ENCODE measurements at places on chromosomes 1 and 21.

DNA sequence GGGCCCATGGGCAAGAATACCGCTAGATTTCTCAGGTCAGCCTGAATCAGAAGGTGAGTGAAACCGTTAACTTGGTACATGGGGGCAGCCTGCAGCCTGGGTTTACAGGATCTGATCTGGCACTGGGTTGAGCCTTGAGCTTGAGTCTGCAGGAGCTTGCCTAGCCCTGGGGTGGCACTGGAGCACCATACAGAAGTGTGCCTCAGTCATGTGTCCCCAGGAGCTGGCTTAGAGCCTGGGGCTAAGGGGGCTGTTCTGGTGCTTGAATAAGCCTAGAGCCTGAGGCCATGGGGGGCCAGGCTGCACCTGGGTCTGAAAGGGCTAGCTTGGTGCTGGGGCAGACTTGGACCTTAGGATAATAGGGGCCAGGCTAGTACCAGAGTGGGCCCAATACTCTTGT lies 457.2 kb upstream of the PBX1 start:
- DNase-seq = no peak

- DNase-seq = no peak
Measured at GRCh38 chr1:13836631-13837030, 136.6 kb downstream of the PRDM2 start.

- DNase-seq = no peak
Measured at GRCh38 chr1:98077691-98078090, 156.9 kb upstream of the DPYD start.

GRCh38 chr1:8061210-8061609 lies 35.1 kb upstream of the ERRFI1 start:
- DNase-seq = peak; percentile 95

DNA sequence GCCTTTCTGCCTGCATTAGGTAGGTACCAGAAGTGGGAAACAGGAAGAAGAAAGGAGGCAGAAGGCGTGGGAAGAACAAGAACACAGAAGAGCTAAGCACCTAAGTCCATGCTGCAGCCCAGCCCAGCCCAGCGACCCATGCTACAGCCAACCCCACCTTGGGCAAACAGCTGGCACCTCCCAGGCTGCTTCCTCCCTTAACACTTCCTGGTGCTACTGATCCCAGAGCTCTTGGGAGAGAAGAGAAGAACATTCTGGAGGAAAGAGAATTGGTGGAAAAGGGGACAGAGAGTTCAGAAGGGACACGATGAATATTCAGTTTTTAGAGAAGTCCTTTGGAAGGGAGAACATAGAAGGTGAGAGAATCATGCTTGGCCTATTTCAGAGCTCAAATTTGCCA lies 28.5 kb downstream of the PLEKHA6 start:
- DNase-seq = no peak

GRCh38 chr1:173682184-173682583 lies 12.5 kb upstream of the ANKRD45 start:
- DNase-seq = no peak

DNA sequence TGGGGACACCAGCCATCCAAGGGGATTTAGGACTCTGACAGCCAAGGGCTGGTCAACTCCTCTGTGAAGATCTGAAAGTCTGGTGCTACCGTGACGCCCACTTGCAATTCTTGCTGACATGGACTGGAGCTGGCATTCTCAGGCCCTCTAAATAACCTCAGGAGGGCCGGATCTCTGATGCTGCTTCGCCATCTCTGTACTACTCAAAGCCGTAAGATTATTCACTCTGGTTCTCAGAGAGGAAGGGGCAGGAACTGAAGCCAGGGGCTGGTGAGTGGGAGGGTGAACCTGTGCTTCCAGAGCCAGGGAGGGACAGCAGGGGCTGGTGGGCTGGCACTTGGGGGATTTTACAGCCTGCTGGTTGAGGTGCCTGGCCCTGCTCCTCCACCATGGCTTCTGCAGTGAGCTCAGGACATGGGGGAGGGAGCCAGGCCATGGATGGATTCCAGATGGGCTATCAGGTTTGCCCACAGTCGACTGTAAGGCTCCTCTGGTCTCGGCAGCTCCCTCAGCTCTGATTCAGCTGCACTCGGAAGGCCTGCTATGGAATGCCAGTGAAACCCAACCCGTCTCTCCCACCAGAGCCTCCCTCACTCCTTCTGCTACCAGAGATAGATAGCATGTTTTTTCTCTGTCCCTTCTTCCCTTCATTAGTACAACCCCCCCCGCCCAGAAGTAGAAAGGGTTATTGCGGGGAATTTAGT lies 84.5 kb downstream of the PLXNA2 start:
- DNase-seq = peak; percentile 78

GRCh38 chr1:246246430-246246829 lies 260.6 kb downstream of the SMYD3 start:
- DNase-seq = no peak

DNA sequence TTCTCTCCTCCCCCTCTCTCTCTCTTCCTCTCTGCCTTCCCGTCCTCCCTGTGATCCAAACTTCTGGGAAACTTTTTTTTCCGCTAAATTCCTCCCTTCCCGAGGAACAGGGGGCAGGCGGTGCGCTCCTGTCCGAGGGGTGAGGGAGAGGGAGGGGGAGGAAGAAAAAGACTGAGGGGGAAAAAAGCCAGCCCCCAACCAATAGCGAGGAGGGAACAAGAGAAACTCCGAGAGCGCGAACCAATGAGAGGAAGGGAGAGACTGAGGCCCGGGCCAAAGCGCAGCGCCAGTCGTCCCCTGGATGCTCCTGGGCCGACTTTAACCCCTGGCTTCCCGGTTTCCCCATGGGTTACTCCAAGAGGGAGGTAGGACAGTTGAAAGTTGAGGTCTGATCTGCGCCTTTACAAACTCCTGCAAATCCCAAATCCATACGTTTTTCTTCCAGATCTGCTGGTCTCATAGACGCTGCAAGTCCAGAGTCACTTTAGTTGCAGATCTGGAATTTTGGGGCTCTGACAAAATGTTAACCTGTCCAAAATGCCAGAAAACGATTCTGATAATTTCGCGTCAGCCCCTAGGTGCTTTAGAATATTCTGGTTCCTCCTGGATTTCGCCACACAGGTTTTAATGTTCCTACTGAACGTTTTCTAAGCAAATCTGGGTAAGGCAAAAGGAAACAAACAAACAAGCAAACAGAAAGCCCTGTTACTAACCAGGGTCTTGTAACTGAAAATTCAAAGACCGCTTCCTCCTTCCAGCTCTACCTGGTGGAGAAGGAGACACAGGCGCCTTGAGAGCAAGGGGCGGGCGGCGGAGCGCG lies at the start of gene TBX15:
TSS of gene TBX15 (minus strand) at position 158 of the 820 bp plus-strand sequence. CDS start 548 bp downstream, outside the sequence.
- peak; percentile 57 for DNase-seq

DNA sequence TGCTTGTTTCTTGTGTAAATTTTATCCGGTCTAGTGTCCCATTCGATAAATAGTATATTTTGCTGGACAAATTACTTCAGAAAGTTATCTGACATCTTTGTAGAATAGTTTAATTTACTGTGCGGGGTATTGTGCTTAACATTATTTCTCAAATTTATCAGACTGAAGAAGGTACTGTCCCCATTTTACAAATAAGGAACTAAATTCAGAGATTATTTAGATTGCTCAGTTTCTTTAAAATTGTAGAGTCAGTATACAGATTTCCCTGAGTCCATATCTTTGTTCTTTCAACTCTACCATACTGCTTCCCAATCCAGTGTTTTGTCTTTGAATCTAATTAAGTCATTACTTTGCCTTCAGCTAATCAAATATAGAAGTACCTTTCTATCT lies 6.4 kb downstream of the ATP5PB start:
- no peak for DNase-seq

DNA sequence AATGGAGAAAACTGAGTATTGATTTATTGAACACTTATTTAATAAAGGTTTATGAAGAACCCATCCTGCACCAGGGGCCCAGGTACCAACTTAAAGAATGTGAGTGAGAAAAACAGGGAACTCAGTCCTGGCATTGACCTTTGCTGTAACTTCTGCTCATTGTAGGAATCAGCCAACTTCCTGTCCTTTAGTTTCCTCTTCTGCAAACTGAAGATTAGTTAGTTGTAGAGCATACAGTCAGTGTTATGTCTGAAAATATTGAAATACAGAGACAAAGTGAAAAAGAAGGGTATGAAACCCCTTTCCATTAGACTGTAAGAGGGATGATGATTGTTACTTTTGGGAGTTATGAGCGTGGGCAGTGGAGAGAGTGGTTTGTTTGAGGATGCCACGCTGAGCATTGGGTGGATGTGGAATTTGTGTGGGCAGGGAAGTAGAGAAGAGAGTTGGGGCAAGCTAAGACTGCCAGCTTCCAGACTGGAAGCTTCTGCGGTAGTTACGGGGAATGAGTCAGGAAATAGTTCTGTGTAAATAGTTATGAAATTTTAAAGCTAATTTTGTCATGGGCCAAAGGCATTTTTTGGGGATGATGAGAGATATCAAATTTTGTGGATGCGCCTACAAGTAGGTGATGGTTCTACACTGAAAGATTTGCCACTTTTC lies 89.2 kb downstream of the GPR88 start:
- peak; percentile 85 for DNase-seq

DNA sequence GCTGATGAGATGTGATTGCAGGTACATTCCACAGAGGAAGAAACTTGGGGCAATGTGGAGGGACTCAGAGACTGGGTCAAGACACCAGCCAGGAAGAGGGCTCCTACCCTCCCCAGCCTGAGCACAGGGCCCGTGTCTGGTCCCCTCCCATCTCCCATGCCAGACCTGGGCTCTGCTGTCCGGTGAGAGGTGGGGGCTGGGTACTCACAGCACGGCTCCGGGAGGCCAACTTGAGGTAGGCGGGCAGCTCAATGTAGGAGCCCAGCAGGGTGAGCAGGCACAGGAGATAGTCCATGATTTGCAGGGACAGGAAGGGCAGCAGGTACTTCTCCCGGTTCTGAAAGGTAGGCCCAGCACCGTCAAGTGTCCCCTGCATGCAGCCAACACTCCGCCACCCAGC lies 16.2 kb upstream of the MATN1 start:
- no peak for DNase-seq

DNA sequence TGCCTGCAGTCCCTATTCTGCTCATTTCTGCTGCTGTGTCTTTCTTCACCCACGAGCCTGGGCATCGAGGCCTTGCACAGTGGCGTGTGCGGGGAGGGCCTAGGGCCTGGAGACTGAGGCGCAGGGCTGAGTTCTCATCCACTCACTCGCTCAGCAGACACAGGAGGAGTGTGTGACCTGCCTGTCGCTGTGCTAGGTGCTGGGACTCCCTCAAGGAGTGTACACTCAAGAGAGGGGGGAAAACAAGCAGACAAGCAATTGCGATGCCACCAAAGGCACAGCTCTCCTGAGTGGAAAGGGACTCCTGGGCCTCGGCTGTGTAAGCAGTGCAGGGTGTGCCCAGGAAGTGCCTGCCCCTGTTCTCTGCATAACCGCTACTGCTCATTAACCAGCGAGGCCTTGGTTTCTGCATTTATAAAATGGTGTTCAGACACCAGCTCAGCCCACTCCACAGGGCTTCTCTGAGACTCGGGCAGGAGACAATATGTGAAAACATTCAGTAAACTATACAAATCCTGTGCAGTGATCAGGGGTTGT lies 4.2 kb downstream of the RD3 start:
- DNase-seq = no peak

GRCh38 chr1:57788313-57788712 lies 364.5 kb upstream of the DAB1 start:
- no peak for DNase-seq

DNA sequence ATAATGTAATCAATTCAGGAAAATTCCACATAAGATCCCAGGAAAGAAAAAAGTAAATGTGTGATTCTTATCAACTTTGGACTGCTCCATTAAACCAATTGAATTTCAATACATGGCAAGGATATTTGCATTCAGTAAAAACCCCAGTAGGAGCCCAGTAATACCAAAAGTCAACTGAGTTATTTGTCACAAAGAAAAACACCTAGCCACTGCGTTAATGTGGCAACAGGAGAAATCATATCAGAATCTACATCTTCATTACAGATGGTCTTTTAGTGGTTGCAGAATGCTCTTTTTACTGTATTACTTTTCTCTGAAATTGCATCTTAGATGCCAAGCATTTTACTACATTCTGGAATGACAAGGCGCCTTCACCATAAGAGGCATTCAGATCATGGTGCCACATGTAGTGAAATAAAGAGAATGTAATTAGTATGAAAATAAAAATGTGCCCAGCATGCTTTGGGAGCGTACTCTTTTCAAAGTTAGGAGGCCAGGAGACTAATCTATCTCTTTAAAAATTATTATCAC lies 180.7 kb downstream of the PATJ start:
- DNase-seq = no peak

DNA sequence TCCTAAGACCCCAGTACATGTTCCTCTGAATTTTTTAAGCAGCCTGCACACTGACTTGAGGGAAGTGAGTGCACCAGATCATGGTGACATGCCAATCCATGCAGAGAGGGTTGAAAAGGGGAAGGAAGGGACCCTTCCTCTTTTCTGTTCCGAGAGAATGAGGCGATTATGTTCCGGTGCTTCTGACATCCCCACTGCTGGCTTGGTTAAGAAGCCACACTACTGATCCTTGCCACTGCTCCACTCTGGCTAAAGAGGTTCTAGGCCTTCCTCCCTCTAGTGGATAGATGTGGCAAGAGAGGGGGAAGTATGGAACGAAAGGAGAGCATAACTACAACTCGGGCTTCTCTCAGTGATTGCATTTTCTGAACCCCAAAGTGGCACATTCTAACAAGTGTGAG lies 1.8 kb upstream of the CYB5R1 start:
- DNase-seq = peak; percentile 57

DNA sequence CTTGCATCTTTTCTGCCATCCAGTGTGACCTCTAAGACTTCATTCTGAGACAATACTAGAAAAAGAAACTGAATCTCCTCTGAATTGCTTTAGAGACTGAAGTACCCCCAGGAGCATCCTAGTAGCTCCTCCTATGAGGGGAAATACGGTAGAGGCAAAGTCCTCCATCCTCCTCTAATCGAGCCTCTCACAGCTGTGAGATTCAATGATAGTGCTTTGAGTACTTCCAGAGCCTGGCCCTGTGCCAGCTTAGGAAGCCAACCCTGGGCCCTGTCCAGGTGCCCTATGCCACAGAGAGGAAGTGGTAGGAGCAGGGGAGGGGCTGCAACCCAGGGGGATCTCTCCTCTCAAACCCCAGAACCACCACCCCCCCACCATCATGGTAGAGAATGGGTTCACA lies 10.7 kb downstream of the RORC start:
- DNase-seq = no peak

DNA sequence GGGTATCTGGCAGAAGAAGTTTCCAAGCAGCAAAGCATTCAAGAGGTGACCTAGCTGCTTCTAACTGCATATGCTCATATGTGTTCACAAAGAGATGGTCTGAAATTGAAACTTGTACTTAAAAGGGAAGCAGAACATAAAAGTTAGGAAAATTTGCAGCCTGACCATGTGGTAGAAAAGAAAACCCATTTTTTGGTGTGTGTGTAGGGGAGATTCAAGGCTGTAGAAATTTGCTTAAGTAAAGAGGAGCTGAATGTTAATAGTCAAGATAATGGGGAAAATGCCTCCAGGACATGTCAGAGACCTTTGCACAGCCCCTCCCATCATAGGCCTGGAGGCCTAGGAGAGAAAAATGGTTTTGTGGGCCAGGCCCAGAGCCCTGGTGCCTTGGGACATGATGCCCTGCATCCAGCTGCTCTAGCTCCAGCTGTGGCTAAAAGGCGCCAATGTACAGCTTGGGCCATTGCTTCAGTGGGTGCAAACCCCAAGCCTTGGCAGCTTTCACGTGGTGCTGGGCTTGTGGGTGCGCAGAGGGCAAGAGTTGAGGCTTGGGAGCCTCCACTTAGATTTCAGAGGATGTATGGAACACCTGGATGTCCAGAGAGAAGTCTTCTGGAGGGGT lies 54.9 kb downstream of the DHRS3 start:
- DNase-seq = no peak

GRCh38 chr1:204162494-204163074 lies 3.6 kb downstream of the REN start:
- DNase-seq = peak; percentile 26

Data from stromal cell of bone marrow (primary cell).